ENCODE measurements at places on chromosomes 16 and 17.

DNA sequence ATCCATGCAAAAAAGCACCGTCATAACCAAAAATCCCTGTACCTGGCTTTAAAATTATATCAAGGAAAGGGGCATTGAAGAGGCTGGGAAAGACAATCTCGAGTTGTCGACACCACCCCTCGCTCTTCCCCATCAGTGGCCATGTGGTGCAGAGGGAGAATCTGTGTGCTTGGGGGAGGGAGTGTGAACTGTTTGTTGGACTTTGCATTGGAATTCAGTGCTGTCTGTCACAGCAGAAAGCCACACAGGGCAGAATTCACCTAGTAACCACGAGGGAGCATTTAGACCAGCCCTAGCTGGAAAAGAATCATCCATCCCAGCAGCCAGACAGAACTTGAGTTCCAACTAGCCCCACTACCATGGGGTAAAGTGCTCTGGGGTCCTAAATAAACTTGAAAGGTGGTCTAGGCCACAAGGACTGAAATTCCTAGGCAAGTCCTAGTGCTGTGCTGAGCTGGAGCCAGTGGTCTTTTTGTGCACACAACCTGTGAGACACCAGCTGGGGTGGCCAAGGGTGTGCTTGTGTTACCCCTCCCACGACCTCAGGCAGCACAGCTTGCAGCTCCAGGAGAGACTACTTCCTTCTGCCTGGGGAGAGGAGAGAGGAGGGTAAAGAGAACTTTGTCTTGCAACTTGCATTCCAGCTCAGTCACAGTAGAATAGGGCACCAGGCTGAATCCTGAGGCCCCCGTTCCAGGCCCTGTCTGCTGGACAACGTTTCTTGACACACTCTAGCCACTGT, 11.5 kb upstream of the CEP112 start:
- H3K4me1 ChIP-seq: no peaks in the 10 kb centered on the region
- H3K4me3 ChIP-seq: no peak overlapping the region
- H3K36me3 ChIP-seq: no peaks in the 10 kb centered on the region
- no peaks in the 10 kb centered on the region for H3K27me3 ChIP-seq

- no peak for DNase-seq
- H3K27me3 ChIP-seq: no peaks in the 10 kb centered on the region
- no peak overlapping the region for H3K4me3 ChIP-seq
- no peaks in the 10 kb centered on the region for H3K4me1 ChIP-seq
- H3K36me3 ChIP-seq: peaks cover 11% of the 10 kb centered on the region
- H3K27ac ChIP-seq: no peak overlapping the region
These were observed 59.0 kb upstream of the CACNG5 start for GRCh38 chr17:66775881-66776400.

- H3K4me1 ChIP-seq: peaks cover 58% of the 10 kb centered on the region
- peak overlapping the region; percentile 91 for H3K4me3 ChIP-seq
These were observed 4.3 kb upstream of the TLCD2 start for GRCh38 chr17:1714427-1714979.

GRCh38 chr16:27324851-27325301, 11.1 kb downstream of the IL4R start:
- no peak overlapping the region for H3K27ac ChIP-seq
- H3K27me3 ChIP-seq: no peaks in the 10 kb centered on the region
- DNase-seq: no peak
- H3K4me1 ChIP-seq: peaks cover 18% of the 10 kb centered on the region
- no peak overlapping the region for H3K4me3 ChIP-seq

GRCh38 chr16:4876646-4877379, 29.5 kb downstream of the UBN1 start:
- H3K4me1 ChIP-seq: no peaks in the 10 kb centered on the region
- no peak for DNase-seq
- H3K4me3 ChIP-seq: no peak overlapping the region
- H3K36me3 ChIP-seq: peaks cover 100% of the 10 kb centered on the region

DNA sequence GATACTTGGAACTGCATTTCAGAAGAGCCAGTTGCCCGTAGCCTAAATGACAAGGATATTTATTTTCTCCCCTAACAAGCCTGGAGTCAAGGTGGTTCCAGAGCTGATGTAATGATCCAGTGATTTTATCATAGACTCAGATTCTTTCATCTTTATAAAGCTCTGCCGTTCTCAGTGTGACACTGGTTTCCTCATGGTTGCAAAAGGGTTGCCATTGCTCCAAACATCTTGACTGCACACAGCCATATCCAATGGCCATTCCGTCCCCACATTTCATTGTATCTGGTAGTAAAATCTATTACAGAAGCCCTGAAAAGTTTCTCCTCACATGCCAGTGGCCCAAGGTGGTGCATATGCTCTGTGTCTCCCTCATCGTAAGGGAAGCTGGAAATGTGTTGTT, 63.1 kb upstream of the SDK2 start:
- H3K27ac ChIP-seq: no peak overlapping the region
- H3K36me3 ChIP-seq: no peaks in the 10 kb centered on the region
- H3K4me3 ChIP-seq: no peak overlapping the region
- no peaks in the 10 kb centered on the region for H3K4me1 ChIP-seq

- no peak for DNase-seq
- no peaks in the 10 kb centered on the region for H3K27me3 ChIP-seq
- H3K27ac ChIP-seq: no peak overlapping the region
- H3K4me1 ChIP-seq: peaks cover 26% of the 10 kb centered on the region
- H3K36me3 ChIP-seq: peaks cover 43% of the 10 kb centered on the region
These were observed 238.5 kb downstream of the ZFHX3 start for GRCh38 chr16:72809446-72809845.

GRCh38 chr17:73747221-73748002, 103.2 kb upstream of the SDK2 start:
- no peaks in the 10 kb centered on the region for H3K36me3 ChIP-seq
- no peak overlapping the region for H3K4me3 ChIP-seq
- no peak for DNase-seq
- H3K27me3 ChIP-seq: no peaks in the 10 kb centered on the region
- H3K27ac ChIP-seq: peak overlapping the region; percentile 73

- no peak for DNase-seq
- no peaks in the 10 kb centered on the region for H3K27me3 ChIP-seq
- H3K36me3 ChIP-seq: no peaks in the 10 kb centered on the region
- H3K4me3 ChIP-seq: no peak overlapping the region
- no peak overlapping the region for H3K27ac ChIP-seq
These were observed 40.8 kb upstream of the VPS4A start for GRCh38 chr16:69270395-69270794.

GRCh38 chr17:78953356-78954350, 26.1 kb downstream of the LGALS3BP start:
- peak; percentile 61 for DNase-seq
- peaks cover 7% of the 10 kb centered on the region for H3K4me1 ChIP-seq
- H3K27ac ChIP-seq: no peak overlapping the region
- H3K27me3 ChIP-seq: no peaks in the 10 kb centered on the region
- H3K36me3 ChIP-seq: no peaks in the 10 kb centered on the region
- H3K4me3 ChIP-seq: no peak overlapping the region

DNA sequence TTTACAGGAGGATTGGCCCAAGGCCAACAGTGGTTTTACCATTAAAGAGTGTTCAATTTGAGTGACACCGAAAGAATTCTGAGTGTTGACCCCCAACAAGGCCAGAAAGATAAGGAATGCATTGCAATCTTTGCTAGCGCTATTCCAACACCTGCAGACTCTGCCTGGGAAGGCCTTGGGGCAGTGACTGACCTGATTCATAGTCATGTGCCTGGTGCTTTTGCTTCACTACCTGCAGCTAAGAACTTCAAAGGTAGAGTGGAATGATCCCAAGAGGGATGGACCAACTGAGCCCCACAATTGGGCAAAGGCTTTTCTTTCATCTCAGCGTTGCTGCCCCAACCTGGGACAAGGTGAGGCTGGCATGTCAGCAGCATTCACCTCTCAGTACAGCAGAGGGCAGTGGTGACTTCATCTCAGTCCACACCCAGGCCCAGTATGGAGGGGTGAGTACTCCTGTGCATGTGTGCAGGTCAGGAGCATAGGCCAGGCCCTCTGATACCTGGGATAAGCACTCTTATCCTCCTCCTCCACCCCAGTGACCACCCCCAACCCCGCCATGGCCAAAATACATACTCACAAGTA, 149.6 kb upstream of the GNAO1 start:
- no peaks in the 10 kb centered on the region for H3K4me1 ChIP-seq
- DNase-seq: no peak
- H3K4me3 ChIP-seq: no peak overlapping the region

- peak overlapping the region; percentile 19 for H3K4me3 ChIP-seq
- H3K4me1 ChIP-seq: peaks cover 36% of the 10 kb centered on the region
These were observed 4.4 kb upstream of the FOXJ1 start for GRCh38 chr17:76145231-76146052.

GRCh38 chr16:69194488-69194887, 7.5 kb downstream of the SNTB2 start:
- no peaks in the 10 kb centered on the region for H3K36me3 ChIP-seq
- no peaks in the 10 kb centered on the region for H3K27me3 ChIP-seq
- H3K27ac ChIP-seq: no peak overlapping the region
- DNase-seq: no peak

GRCh38 chr17:77458202-77459017, 317.6 kb downstream of the SEC14L1 start:
- H3K27ac ChIP-seq: no peak overlapping the region
- H3K36me3 ChIP-seq: no peaks in the 10 kb centered on the region
- peaks cover 80% of the 10 kb centered on the region for H3K4me1 ChIP-seq
- no peaks in the 10 kb centered on the region for H3K27me3 ChIP-seq
- peak overlapping the region; percentile 75 for H3K4me3 ChIP-seq

GRCh38 chr16:71410146-71410545, 31.7 kb downstream of the TLE7 start:
- H3K4me3 ChIP-seq: no peak overlapping the region
- no peaks in the 10 kb centered on the region for H3K36me3 ChIP-seq
- no peak for DNase-seq
- no peak overlapping the region for H3K27ac ChIP-seq

- H3K36me3 ChIP-seq: peaks cover 3% of the 10 kb centered on the region
- peaks cover 11% of the 10 kb centered on the region for H3K4me1 ChIP-seq
- H3K4me3 ChIP-seq: peak overlapping the region; percentile 87
- peak; percentile 63 for DNase-seq
- peak overlapping the region; percentile 83 for H3K27ac ChIP-seq
- H3K27me3 ChIP-seq: no peaks in the 10 kb centered on the region
These were observed 922 bp upstream of the MRPL58 start for GRCh38 chr17:75011401-75012095.

DNA sequence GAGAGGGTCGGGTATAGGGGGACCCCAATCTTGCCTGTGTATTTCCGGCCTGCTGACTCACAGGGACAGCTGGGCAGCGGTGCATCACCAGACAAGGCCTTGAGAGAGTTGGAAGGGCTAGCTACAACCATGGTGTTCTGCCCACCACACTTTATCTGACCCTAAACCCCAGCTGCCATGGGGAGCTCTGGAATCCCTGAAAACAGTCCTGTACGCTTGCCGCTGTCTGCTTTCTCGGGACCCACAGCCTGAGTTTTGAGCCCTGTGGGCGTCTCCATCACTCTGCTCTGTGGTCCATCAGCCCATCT, 100.4 kb upstream of the GSE1 start:
- H3K4me3 ChIP-seq: no peak overlapping the region
- peaks cover 13% of the 10 kb centered on the region for H3K4me1 ChIP-seq
- H3K27me3 ChIP-seq: no peaks in the 10 kb centered on the region
- H3K36me3 ChIP-seq: no peaks in the 10 kb centered on the region
- DNase-seq: no peak

DNA sequence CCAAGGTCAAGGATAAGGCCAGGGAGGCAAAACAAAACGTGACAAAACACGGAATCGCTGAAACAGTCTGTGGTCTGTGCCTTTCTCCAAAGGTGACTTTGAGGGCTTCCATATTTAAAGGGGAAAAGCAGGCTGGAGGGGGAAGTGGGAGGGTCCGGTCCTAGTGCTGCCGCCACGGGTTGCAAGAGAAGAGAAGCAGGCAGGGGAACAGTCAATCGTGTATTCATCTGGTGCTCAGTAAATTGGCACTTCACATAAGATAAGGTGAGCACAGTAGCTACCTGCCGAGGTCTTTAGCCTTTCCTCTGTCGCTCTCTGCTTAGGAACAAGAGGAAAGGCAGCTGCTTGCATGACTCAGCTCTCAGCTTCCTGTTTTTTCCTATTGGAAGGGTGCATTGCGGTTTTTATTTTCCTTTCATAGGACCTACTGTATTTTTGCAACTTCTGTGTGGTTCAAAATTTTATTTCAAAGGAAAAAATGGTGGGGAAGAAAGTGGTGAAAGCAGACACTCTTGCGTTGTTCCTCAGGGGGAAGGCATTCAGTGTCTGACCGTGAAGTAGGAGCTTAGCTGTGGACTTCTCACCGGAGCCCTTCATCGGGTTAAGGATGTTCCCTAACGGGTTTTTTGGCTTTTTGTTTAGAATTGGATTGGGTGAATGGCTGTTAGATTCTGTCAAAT, 7.1 kb upstream of the LGALS3BP start:
- H3K27me3 ChIP-seq: no peaks in the 10 kb centered on the region
- H3K4me3 ChIP-seq: peak overlapping the region; percentile 46
- DNase-seq: no peak
- peaks cover 17% of the 10 kb centered on the region for H3K36me3 ChIP-seq
- H3K4me1 ChIP-seq: peaks cover 7% of the 10 kb centered on the region
- H3K27ac ChIP-seq: peak overlapping the region; percentile 79

GRCh38 chr17:68378268-68379176, 78.8 kb downstream of the WIPI1 start:
- peaks cover 7% of the 10 kb centered on the region for H3K4me1 ChIP-seq
- H3K27me3 ChIP-seq: no peaks in the 10 kb centered on the region
- peak overlapping the region; percentile 94 for H3K27ac ChIP-seq
- DNase-seq: peak; percentile 96
- H3K4me3 ChIP-seq: peak overlapping the region; percentile 20
- H3K36me3 ChIP-seq: no peaks in the 10 kb centered on the region

DNA sequence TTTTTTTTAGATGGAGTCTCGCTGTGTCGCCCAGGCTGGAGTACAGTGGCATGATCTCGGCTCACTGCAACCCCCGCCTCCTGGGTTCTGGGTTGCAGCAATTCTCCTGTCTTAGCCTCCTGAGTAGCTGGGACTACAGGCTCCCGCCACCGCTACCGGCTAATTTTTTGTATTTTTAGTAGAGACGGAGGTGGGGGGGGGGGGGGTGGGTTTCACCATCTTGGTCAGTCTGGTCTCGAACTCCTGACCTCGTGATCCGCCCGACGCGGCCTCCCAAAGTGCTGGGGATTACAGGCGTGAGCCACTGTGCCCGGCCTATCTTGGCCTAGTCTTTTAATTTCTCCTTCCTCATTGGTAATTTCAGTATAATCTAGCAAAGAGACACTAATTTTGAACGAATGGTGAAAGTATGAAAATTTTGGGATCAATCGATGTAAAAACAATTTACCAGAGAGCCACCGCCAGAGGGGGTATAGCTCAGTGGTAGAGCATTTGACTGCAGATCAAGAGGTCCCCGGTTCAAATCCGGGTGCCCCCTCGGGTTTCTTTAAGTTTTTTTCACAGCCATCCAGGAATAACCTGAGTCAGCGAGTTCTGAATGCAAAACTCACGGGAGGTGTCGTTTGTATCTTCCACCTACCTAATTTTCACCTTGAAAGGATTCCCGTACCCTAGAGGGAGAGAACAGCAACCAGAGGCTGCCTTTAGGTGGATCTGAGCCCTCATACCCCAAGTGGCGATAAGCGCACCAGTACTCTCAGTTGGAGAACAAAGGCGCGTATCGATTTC, 2.5 kb upstream of the LASP1 start:
- H3K27me3 ChIP-seq: no peaks in the 10 kb centered on the region
- peaks cover 12% of the 10 kb centered on the region for H3K4me1 ChIP-seq

Measured in heart left ventricle (tissue), 16 donors.